ENCODE measurements at places on chromosomes 2 and 18. TPM values are rescaled to one million over a fixed set of nuclear protein-coding genes. Genes with fewer than 3 reads are reported as not detected.

The PUS10 gene
- total RNA-seq: 3.2 TPM

The ME2 gene
- 32.2 TPM for total RNA-seq

The TRIM43B gene
- not detected for total RNA-seq

The DSG4 gene
- not detected for total RNA-seq

The TNFAIP6 gene
- 2.0 TPM for total RNA-seq

The KIF5C gene
- 13.3 TPM for total RNA-seq

The GPAT2 gene
- 1.2 TPM for total RNA-seq

The DCDC2C gene
- total RNA-seq: not detected

The KIF1A gene
- total RNA-seq: 6.1 TPM

The UGT1A4 gene
- 0.98 TPM for total RNA-seq

The OXER1 gene
- total RNA-seq: 1.2 TPM

The SMYD1 gene
- total RNA-seq: not detected

The OSR1 gene
- 5.9 TPM for total RNA-seq

- no peak for DNase-seq
These were observed 84.8 kb downstream of the CCBE1 start for GRCh38 chr18:59612381-59612780.

GRCh38 chr2:224278531-224278930 is 123.4 kb downstream of the FAM124B start:
- DNase-seq: no peak

GRCh38 chr18:40676668-40677067 is 1278.4 kb upstream of the PIK3C3 start:
- DNase-seq: no peak

- DNase-seq: no peak
These were observed 277.0 kb upstream of the MAP2 start for GRCh38 chr2:209146682-209147320.

- no peak for DNase-seq
These were observed 49.6 kb upstream of the ITSN2 start for GRCh38 chr2:24409700-24410556.

- no peak for DNase-seq
These were observed 22.7 kb upstream of the PDIA6 start for GRCh38 chr2:10835052-10835970.

DNA sequence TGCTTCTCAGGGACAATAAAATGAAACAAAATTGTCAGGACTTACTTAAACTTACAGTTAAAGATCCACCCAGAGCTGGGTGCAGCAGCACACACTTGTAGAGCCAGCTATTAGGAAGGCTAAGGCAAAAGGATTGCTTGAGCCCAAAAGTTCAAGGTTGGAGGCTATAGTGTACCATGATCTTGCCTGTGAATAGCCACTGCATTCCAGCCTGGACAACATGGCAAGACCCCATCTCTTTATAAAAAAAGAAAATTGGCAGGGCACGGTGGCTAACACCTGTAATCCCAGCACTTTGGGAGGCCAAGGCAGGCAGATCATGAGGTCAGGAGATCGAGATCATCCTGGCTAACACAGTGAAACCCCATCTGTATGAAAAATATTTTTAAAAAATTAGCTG is 34.6 kb downstream of the ACVR1 start:
- no peak for DNase-seq

GRCh38 chr2:1967242-1968208 is 223.2 kb upstream of the PXDN start:
- peak; percentile 62 for DNase-seq

DNA sequence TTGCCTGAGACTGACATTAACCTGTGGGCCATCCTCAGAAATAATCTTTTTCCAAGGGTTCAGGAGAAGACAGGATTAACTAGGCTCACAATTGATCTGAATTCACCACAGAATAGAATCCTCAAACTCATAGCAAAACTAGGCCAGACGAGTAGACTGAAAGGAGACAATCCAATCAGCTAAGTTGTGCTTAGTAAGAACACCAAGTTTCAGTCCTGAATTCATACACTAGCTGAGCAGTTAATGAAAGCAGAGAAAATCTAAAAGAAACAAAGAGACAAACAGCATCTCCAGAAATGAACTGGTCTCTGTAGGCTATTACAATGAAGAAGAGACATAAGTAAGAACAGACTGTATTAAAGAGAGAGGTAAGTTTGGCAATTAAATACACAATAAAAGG is 89.5 kb downstream of the GORASP2 start:
- DNase-seq: no peak

GRCh38 chr2:195961873-195962272 is 106.8 kb downstream of the DNAH7 start:
- no peak for DNase-seq

- DNase-seq: no peak
These were observed 241.4 kb downstream of the SLC8A1 start for GRCh38 chr2:40210344-40210967.

DNA sequence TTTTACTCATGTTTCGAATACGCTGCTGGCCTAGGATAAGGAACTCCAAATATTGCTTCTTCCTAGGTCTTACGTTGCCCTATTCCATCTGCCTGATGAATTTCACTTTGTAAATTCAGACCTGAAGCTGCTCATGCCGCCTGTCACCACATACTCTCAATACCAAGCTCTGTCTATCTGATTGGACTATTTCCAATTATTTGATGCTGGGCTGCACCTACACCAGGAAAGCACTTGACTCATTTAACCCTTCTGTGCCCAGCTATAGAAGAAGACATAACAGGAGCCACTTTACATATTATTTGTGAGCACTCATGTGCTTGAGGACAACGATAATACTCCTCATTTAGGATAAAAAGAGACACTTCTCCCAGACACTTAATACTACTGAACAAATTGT is 1293.9 kb upstream of the LRRTM1 start:
- no peak for DNase-seq

DNA sequence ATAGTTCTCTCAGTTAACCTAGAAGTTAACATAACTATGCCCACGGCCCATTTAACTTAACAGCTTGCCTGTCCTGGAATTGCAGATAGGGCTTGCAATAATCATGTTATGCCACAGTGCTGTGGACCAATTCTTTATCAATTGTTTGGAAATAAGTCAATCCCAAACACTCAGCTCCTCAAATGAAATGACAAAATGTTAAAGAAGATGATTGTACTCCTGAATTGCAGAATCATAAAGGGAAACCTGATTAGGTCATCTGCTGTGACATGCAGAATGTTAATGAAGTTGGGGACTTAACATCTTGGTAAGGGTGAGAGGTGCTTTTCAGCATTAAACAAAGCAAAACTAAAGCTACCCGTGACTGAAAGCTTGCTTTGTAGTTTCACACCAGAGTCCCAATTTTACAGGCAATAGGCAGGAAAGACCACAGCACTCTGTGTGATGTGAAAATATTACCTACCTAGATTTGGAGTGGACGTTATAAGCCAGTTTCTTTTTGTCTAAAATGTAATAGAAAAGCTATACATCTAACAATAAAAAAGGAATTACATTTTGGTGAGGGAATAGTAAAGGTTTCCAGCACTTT is 364.0 kb downstream of the GPD2 start:
- no peak for DNase-seq

DNA sequence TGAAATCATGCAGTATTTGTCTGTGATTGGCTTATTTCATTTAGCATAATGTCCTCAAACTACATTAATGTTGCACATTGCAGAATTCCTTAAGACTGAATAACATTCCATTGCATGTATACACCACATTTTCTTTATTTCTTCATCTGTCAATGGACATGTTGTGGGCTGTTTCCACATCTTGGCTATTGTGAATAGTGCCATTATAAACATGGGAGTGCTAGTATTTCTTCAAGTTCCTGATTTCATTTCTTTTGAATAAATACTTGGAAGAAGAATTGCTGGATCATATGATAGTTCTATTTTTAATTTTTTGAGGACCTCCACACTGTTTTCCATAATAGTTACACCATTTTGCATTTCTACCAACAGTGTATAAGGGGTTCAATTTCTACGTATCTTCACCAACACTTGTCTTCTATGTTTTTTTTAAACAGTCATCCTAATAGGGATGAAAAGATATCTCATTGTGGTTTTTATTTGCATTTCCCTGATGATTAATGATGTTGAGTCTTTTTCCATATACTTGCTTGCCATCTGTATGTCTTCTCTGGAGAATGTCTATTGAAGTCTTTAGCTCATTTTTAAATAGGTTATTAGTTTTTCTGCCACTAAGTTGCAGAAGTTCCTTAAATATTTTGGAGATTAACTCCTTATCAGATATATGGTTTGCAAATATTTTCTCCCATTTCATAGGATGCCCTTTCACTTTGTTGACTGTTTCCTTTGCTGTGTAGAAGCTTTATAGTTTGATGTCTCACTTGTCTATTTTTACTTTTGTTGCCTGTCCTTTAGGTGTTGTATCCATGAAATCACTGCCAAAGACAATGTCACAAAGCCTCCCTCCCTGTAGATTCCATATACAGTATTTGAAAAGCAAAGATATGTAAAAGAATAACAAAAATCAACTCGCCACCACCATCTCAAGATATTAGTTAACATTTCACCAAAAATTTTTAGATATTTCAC is 14.6 kb downstream of the FBXO11 start:
- DNase-seq: no peak

- DNase-seq: no peak
These were observed 674.0 kb downstream of the PLCL1 start for GRCh38 chr2:198478361-198478760.

GRCh38 chr2:238908960-238909951 is 61.4 kb downstream of the TWIST2 start:
- DNase-seq: no peak

- DNase-seq: no peak
These were observed 42.4 kb upstream of the NABP1 start for GRCh38 chr2:191635333-191636234.

- no peak for DNase-seq
These were observed 99.1 kb downstream of the TACR1 start for GRCh38 chr2:75100011-75100800.

DNA sequence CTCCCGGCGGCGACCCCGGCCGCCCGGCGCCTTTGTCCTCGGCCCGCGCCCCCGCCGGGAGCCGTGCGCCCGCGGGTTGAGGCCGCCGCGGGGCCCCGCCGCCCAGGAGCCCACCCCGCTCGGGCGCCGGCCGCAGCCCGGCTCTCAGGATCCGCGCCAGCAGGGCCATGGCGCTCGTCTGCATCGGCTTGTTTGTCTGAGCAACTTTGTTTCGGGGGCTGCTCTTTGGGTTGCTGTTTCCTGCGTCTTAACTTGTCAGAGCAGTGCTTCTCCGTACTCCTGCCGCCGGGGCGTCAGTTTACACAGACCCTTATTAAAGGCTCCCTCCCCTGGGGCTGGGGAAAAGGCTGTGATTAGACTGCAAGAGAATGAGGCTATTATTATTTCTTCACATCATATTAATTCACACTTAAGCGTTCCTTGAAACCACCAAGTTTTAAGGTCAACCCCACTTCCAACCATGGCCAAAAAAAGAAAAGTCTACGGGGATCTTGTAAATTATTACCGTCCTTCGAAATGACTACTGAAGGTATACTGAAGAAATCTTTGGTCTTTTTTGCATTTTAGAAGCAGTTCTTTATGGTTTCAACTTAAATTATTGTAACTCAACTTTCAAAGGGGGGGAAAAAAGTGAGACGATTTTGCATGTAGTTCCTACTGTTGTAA is at the start of gene CYP27C1:
Gene CYP27C1 (minus strand): TSS at position 198 of the 666 bp plus-strand sequence. CDS start 29 bp downstream, at position 169.
- DNase-seq: no peak

DNA sequence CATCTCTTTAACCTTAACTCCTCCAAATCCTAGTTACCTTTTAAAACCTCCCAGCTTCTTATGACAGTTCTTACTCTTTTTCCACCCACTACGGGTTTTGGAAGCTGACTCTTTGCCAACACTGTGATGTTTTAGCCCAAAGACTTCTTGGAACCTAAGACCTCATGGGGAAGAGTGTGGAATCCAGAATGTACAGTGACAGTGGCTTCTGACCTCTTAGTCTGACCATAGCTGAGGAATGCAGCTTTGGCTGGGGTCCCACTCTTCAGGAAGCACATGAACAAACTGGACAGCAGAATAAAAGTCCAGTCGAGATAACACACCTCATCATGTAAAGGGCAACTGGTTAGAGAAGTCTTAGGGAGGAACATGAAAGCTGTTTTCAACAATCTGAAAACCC is 161.1 kb upstream of the PKDCC start:
- peak; percentile 70 for DNase-seq

- no peak for DNase-seq
These were observed 5.6 kb downstream of the MYT1L start for GRCh38 chr2:2325516-2325915.

GRCh38 chr2:95010126-95010525 is 15.4 kb upstream of the MAL start:
- DNase-seq: no peak

DNA sequence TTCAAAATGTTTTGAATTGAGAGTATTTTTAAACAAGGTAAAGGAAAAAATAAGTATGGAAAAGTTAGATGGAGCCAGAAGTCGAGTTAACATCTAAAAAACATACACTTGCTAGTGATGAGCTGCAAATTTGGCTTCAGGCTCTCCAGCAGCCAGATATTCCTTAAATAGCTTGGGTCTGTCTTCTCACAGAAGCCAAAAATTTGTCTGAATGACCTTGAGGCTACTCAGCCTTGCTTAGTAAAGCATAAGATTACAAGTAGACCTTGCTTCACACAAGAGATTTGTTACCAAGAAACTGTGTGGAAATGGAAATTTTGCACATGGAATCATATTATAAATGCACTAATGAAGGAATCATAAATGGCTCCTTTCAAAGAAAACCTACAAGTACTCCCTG is 40.8 kb upstream of the GRB14 start:
- no peak for DNase-seq

All from vagina (tissue), 2 donors.